Effector CD8-positive, alpha-beta T cell (primary cell): ENCODE measurements at places on chromosomes 7 and 10.

GRCh38 chr10:67836488-67836887 is 1.5 kb downstream of the DNAJC12 start:
- no peak for DNase-seq

DNA sequence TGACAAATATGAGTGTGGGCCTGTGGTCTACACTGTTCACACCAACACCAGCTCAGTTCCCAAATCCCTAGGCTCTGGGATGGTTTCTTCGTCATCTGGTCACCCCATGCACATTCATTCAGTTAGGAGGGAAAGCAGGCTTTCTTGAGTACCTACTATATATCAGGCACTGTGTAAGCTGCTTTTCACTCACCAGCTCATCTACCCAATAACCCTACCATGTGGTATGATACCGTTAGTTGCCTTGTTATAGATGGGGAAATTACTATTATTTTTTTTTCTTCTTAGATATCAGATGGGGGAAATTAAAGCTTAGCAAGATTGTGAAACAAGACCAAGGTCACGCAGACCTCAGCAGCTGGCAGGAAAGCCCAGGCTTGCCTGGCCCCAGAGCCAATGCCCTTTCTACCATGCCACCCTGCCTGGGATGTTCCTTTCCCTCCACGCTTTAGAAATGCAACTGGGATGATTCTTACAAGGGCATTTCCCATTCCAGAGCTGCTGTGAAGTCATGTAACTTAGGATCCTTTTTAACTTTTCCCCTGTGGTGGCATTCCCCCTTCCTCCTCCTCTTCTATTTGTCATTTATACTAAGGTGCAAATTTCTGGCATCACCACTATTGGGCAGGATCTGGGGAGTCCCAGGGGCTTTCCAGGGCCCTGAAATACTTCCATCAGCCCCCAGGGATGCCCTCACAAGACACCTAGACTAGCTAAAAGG is 93.1 kb upstream of the EFCAB10 start:
- DNase-seq: no peak

- no peak for DNase-seq
Observed at GRCh38 chr7:44267719-44268421, 57.5 kb downstream of the CAMK2B start.

GRCh38 chr7:45117582-45117981 is 6.1 kb upstream of the TBRG4 start:
- no peak for DNase-seq

DNA sequence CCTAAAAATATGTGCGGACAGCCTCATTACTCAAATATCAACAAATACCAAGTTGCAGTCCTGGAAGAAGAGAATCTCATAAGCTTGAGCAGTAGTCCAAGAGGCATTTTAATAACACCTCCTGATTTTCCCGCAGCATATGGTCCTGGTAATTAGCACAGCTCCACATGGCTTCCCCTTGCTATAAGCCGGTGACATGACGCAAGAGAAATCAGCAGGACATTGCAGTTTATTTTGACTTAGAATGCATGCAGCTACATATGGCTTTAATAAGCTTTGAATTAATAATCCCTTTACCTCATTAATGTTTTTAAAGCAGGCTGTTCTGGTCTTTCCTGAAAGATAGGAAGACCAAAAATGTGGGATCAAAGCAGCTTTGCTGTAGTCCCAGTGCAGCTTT is 137.6 kb downstream of the RAMP3 start:
- no peak for DNase-seq

- DNase-seq: no peak
Observed at GRCh38 chr10:112639298-112639697, 192.3 kb downstream of the VTI1A start.

DNA sequence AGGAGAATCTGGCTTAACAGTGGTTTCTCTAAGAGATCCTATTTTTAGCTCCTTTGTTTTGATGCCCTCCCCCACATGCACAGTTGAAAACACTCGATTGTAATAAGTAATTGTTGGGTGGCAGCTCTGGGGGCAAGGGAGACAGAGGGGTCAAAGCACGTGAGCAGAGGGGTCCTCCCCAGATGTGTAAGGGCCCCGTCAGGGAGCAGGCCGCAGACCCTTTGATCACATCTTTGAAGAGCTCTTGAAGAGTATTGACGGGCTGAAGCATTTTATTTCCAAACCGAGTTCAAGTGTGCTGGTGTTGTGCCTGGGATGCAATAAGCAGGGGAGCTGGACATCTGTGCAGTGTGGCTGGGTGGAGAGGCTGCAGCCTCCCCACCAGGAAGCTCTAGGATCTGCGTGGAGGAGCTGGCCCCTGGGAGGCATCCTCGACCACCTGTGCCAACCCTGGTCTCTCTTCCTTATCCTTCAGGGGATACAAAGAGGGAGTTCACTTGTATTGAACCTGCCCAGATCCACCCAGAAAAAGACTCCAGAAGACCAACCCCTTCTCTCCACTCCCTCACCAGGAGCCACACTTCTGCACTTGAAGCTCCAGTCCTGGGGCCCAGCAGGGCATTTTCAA is 473.0 kb upstream of the MGMT start:
- DNase-seq: no peak

DNA sequence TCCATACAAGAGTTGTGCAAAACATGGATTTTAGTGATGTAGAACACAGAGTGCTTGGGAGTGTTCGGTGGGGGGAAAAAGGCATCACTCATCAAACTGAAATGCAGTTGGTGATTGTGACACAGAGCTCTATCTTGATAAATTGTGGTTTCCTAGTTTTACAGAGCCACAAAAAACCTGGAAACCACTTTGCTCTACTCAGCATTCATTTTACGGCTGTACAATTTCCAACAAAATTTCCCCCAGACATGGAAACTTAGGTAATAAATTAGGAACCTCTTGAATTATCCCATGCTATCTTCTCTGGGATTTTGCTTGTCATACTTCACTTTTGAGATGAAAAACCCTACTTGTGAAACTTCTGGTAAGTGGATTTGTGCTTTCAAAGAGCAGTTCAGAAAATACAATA is 614.9 kb upstream of the FZD8 start:
- DNase-seq: no peak

GRCh38 chr7:27564881-27565482 is 97.7 kb downstream of the HIBADH start:
- no peak for DNase-seq

DNA sequence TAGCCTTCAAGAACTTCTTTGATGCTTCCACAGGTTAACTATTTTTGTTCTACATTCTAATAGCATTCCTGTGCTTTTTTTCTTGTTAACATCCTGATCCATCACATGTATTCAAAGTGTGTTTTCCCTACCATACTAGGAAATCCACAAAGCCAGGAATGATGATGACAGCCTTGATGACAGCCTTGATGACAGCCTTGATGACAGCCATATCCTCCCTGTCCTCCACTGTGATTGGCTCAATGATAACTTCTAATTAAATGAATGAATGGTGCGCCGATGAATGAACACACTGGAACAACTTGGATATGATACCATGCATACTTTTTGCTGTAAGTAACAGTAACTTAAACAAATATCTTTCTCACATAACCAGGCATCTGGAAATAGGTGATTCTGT is 8.3 kb upstream of the TACR2 start:
- DNase-seq: no peak

DNA sequence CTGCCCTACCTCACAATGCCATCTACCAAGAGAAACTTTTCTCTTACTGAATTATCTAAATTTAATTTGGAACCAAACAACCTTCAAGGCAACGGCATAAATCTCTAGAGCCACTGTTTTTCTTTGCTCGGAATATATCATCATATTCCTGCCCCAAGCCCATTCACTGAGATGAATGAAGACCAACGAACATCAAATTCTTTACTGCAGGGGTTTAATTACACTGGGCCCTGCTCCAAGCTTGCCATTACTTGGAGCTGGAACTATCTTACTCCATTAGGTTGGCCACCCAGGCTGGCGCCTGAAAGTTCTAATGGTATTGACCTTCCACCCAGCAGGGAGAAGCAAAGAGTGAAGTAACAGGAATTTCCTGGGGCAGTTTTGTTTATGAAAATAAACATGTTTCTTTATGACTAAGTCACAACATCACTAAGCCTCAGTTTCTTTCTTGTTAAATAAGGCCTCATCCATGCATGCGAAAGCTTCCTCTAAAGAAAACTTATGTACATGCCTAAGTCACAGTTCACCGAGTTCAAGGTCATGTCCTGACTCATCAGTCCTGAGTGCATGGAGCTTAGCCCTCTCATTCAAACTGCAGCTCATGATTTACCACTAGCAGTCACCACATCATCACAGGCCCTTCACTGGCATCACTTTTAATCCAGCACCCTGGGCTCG is 42.1 kb upstream of the ANAPC16 start:
- DNase-seq: no peak

- no peak for DNase-seq
Observed at GRCh38 chr10:131726076-131726880, 174.5 kb upstream of the PPP2R2D start.

GRCh38 chr10:88386204-88386788 is 196.8 kb downstream of the RNLS start:
- DNase-seq: no peak

GRCh38 chr10:20852303-20852702 is 44.8 kb downstream of the NEBL start:
- DNase-seq: no peak

DNA sequence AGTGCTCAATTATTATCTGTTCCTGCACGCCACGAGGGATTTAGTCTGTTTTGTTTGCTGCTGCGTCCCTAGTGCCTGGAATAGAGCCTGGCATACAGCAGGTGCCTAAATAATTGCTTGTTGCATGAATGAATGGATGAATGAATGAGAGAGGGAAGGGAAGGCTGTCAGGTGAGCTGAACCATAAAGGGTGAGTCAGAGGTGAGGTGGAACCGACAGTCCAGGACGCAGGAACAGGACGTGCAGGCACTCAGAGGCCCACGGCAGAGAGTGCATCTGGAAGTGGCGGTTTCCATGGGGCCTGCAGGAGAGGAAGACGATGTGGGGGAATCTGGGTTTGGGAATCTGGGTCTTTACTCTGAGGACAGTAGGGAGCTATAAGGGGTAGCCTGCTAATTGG is 17.7 kb upstream of the PPIF start:
- no peak for DNase-seq

- no peak for DNase-seq
Observed at GRCh38 chr7:128732521-128733277, 6.5 kb upstream of the CALU start.

DNA sequence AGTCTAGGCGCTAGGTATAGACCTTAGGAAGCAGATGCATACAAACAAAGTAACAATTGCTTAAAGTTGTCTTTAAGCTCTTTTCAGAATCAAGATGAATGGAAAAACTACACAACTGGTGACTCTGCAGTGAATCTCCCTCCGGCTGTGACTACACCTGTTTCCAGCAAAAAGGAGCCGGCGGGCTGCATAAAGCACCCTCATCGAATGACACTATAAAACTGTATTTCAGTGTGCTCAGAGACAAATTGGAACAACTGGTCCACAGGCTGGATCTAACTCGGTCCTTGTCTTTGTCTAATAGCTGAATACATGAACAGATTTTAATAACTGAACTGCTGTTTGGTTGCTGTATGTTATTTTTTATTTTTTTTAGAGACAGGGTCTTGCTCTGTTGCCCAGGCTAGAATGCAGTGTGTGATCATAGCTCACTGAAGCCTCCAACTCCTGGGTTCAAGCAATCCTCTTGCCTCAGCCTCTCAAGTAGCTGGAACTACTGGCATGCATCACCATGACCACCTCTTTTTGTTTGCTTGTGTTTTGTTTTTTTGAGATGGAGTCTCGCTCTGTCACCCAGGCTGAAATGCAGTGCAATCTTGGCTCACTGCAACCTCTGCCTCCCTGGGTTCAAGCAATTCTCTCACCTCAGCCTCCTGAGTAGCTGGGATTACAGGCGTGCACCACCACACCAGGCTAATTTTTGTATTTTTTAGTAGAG is 64.2 kb upstream of the SVIL start:
- DNase-seq: no peak

GRCh38 chr7:139943401-139943800 is 114.3 kb downstream of the TBXAS1 start:
- DNase-seq: no peak

GRCh38 chr10:19811540-19811939 is 4.7 kb upstream of the PLXDC2 start:
- DNase-seq: no peak

DNA sequence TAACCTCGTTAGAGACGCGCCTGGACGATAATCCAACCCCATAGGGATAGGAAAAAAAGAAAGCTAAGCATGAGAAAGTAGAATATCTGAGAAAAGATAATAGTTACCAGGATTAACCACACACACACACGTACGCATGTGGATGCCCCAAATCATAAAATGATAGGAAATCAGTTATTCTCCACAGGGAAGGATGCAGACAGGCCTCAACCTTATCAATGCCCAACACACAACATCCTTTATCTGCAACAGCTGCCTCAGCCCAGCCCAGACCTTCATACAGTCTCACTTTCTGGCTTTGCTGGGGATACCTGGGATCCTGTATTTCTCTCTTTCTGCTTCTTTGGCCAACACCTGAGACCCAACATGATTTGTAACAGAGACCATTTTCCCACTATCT is 123.0 kb downstream of the NOC3L start:
- DNase-seq: no peak

- no peak for DNase-seq
Observed at GRCh38 chr7:50470250-50471163, 20.4 kb upstream of the FIGNL1 start.

GRCh38 chr10:133364645-133365431 is 7.0 kb upstream of the FUOM start:
- DNase-seq: no peak

GRCh38 chr7:31466036-31466435 is 47.9 kb upstream of the ITPRID1 start:
- DNase-seq: no peak

DNA sequence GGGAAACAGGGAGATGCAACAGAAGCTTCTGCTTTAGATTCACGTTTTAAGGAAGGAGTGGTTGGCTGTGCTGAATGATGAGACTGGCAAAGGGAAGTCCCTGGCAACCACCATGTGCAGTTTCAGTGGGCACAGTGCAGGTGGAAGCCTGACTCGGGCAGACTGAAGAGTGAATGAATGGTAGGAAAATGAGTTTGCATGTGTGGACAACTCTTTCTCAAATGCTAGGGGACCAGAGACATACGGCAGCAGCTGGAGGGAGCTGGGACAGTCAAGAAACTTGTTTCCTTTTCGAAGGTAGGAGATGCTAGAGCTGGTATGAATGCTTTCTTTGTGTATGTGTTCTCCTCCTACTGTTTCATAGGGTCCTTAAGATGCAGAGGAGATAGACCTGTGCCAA is 29.0 kb downstream of the PODXL start:
- no peak for DNase-seq

GRCh38 chr7:22238354-22239311 is 118.3 kb downstream of the RAPGEF5 start:
- DNase-seq: no peak

DNA sequence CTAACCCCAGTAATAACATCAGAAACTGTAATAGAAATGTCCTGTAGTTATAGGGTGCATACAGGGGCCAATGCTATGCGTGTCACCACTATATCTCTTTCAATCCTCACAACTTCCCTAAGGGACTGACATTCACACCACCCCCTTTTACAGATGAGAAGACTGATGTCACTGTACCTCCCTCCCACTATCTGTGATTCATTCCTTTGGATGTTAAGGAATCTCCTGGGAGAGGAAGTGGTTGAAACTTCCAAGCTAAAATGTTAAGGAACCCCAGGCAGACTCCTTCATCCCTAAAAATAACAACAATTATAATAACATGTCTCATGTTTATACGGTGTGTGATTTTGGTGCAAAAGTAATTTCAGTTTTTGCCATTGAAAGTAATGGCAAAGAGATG is 5.4 kb downstream of the COL13A1 start:
- DNase-seq: no peak
